CMK (cell line): ENCODE measurements at places on chromosomes 4 and X.

- DNase-seq, result no peak
These were observed 25.4 kb upstream of the LIMCH1 start for GRCh38 chr4:41512596-41512995.

- DNase-seq, result no peak
These were observed 39.5 kb upstream of the ZFX start for GRCh38 chrX:24110069-24110468.

DNA sequence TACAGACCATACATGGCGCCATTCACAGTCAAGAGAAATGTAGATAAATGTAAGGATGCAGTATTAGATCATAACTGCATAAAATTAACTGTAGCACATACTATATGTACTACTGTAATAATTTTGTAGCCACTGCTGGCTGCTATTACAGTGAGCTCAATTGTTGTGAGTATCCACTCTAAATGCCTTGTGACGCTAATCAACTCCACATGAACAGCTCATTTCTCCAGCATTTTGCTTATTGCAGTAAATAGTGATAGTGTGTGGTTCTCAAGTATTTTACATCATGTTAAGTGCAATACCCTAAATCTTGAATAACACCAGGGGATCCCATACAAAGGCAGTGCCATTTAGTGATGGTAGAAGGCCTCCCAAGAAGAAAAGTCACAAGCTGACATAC is 21.2 kb downstream of the FGFBP1 start:
- DNase-seq, result no peak

DNA sequence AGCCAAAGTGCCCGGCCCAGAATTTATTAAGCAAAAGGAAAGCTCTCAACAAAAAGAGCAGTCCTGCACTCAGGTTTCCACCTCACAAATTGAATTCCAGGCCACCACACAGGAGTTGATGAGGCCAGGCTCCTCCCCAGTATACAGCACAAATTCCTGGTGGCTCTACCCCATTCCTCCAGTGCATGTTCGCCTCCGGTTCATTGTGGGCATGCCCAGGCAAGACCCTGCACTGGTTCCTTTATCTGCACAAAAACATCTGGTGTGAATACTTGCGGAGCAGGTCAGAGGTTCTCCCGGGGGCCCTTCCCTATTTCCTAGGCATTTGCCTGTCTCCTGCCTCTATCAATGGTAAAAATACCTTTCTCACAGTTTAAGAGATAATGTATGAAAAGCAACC is 195.2 kb upstream of the ANXA10 start:
- DNase-seq, result no peak

DNA sequence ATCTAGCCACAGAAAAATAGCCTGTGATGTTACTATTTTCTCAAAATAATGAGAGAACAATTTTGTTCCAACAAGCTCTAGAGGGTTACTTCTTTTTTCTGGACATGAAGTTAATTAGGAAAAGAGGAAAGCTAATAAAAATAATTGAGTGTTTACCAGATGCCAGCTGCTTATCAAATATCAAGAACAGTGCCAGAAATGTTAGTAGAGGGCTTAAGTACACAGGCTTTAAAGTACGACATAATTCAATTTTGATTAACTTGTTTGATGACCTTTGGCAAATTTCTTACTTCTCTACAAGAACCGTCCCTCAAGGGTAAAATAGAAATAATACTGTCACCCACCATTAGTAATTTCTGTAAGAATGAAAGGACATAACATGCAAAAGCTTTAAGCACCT is 977.0 kb downstream of the FSTL5 start:
- DNase-seq, result no peak

GRCh38 chrX:25523574-25524540 is 508.1 kb upstream of the ARX start:
- no peak for DNase-seq

DNA sequence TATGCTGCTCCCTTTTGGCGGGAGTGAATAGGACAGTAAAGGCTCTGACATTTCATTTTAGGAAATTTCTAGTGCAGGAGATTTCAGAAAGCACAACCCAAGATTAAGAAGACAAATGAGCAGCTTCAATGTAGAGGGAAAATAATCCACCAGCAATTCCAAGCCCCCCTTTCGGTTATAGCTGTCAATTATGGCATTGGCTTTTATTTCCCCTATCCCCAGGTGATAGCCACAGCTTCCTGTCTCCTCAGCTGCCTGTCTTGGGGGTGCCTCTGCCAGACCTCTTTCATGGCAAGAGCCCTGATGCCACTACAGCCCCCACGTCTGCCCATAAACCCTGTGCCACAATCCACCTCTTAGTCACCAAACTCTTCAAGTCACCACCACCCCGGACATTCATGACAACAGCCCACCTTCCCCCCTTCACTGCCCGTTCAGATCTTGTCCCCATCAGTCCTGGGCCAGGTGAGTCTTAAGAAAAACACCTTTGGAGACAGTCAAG is 48.4 kb upstream of the CLNK start:
- no peak for DNase-seq

GRCh38 chr4:110540982-110541451 is 65.1 kb downstream of the ENPEP start:
- DNase-seq, result no peak

DNA sequence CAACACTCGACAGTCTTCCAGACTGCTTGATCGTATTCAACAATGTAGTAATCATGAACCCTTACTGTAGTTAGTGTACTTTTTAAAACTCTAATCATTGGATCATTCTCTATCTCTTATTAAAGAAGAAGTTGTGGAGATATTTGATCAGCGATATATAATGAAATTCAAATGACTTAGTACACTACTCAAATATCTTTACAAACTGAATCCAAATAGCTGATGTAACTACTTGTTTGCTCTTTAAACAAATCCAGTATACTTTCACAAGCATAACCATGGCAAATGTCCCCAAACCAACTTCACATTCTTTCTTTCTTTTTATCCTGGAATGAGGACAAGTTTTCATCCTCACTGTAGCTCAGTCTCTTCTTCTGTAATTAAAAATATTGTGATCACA is 1569.9 kb upstream of the ADGRL3 start:
- no peak for DNase-seq

GRCh38 chrX:153598541-153599191 is at the start of gene CCNQ:
Gene CCNQ (minus strand): TSS chrX:153599139. CDS start chrX:153599073, 66 bp downstream.
- no peak for DNase-seq

- no peak for DNase-seq
These were observed 29.3 kb downstream of the CLCN3 start for GRCh38 chr4:169649545-169650226.

DNA sequence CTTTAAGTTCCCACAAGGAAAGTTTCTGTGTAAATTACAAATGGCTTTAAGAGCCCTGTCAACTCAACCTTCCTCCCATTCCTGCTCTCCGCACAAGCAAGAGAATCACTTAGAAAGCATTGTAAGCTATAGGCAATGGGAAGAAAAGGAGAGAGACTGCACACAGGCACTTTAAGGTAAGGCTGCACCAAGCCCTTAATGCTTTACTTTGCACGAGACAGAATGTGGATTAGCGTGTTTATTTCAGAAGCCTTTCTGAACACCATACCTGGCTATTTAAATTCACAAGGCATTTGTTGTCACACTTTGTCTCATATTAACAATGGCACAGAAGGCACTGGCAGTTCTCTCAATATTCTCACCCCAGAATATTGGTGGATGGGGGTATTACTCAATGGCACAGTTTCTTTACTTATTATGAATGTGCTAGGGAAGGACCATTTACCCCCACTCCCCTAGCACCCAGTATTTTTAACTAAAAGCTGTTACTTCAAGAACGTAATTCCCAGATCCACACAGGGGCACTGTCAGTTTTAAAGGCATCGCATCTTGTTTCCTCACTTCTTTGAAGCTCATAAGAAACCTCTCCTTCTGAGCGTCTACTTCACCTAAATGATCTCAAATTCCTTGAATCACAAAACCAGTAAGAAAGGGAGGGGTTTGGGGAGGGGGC is 150.0 kb downstream of the MAML3 start:
- DNase-seq, result no peak

DNA sequence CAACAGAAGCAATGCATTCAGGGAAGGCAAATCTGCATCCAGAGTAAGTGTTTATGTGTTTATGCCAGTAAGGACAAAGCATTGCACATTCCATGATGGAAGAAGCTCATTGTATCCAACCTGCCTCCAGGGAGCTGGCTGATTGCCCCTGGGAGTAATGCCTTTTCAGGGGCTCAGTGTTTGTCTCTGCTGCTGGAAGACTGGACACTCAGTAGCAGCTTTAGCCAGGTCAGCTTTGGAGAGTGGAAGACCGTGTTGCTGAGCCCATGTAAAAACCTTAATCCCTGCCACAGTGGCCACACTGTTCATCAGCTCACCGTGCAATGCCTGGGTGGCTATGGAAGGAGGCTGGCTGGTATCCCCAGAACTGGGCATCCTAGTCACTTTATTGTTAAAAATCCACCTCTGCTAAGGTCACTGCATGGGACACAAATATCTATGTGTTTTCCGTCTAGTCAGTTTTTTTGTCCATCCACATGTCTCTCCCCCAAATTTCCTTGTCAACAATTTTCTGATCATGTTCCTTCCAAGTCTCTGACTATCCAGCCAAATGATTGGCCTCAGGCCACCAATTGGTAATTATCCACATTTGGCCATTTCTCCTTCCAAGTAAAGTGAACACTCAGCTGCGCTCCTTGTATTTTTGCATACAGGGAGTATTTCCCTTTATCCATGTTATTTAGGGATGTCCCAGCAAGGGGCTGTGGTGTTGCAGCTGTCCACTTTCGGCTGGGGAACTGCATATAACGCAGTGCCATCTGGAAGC is 2044.5 kb upstream of the AGA start:
- DNase-seq, result no peak

GRCh38 chr4:15186149-15186548 is 183.9 kb downstream of the CPEB2 start:
- DNase-seq, result no peak

GRCh38 chrX:106698693-106699092 is 27.8 kb upstream of the RNF128 start:
- no peak for DNase-seq
